ENCODE measurements at places on chromosomes 1 and 21.

- DNase-seq, result no peak
These were observed 157.6 kb upstream of the SOD1 start for GRCh38 chr21:31501926-31502325.

DNA sequence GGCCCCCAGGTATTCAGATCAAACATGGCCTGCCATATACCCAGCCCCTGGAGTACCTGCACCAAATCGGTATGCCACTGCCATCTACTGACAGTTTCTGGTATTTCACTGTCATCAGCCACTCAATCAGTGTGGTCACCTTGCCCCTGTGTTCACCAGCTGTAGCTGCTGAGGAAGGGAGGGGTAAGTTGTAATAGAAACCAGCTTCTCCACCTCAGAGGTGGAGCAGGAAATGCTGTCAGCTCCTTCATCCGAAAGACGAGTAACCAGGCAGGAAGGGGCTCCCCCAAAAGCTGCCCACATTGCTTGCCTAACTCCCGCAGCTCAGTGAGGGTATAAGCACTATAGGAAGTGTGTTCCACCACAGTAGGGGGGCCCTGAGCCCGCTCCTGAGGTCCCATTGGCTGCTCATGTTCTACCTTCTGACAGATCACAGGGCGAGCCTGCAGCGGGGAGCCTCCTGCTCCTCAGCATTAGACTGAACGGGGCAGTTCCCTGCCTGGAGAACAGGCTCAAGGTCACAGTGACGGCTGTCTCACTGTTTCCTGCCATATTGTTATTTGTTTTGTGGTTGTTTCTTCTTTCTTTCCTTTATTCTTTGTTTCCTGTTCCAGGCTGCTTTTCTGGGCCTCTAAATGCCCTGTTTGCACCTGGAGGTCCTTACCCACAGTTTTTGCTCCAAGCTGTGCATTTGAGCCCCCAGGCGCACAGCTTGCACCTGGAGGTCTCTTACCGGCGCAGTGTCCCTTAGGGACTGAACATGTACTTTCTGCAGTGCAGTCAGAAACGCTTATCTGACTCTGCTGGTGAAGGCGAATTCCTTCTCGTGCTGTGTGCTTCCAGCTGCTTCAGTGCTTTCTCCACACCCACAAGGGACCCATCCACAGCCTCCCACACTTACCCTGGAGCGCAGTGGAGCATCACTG, 1638.3 kb downstream of the MRPL39 start:
- peak; percentile 11 for DNase-seq

- DNase-seq, result no peak
These were observed 214.2 kb upstream of the DMRTA2 start for GRCh38 chr1:50637460-50637859.

- DNase-seq, result no peak
These were observed 85.6 kb downstream of the FAM78B start for GRCh38 chr1:166080967-166081870.

DNA sequence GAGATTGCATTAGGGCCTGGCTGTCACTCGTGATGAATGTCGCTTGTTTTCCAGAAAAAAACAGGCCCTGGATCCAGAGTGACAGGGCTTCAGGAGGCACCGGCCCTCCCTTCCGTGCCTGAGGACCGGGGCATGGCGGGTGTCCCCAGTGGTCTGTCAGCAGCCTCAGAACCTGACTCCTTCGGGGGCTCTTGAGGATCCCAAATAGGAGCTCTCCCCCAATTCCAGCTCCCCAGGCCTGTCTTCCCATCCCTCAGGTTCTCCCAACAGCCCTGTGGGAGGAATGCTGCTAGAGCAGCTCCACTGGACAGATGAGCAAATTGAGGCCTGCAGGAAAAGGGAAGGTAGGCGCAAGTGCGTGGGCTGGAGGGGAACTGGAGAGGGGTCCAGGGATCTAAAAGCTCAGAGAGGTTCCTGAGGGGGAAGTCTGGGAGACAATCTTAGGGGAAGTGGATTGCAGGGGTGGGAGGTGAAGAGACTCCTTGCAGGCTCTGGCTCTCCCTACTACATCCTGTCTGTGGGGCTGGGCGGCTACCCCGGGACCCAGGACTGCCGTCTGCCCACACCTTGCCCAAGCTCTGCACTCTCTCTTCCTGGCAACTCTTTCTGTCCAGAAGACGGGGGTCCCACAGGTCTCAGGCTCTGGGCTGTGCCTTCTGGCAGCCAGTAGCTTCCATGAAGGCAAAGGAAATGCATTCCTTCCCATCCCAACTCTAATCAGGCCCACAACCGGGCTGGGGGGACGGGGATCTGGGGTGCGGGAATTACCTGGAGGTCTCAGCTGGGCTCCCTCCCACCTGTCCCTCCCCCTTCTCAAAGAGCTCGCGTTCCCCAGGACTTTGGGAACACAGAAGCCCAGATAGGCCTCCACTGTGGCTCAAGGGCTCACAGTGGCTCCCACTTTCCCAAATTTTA, 105.7 kb upstream of the CASZ1 start:
- DNase-seq, result no peak

- DNase-seq, result no peak
These were observed 371.3 kb downstream of the VAV3 start for GRCh38 chr1:107593501-107594209.

- DNase-seq, result no peak
These were observed 5.7 kb upstream of the COL6A2 start for GRCh38 chr21:46092026-46092764.

GRCh38 chr21:42031241-42031640, 21.1 kb upstream of the ZBTB21 start:
- no peak for DNase-seq

DNA sequence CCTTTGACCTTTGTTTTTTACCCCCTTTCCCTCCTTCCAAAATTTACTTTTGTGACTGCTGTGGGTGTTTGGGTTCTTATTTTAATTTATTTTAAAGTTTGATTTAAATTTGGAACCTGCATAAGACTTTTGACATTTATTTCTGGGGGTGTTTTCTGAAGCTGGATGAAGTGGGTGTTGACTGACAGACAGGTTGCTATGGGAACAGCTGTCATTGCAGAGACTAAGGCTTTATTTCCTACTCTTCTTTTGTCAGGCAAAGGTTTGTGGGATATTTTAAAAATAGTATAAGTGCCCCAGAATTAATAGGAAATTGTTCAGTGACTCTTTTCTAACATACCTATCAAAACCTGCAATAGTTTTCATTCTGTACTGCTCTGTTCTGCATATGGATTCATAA, 290.8 kb upstream of the ESRRG start:
- no peak for DNase-seq

DNA sequence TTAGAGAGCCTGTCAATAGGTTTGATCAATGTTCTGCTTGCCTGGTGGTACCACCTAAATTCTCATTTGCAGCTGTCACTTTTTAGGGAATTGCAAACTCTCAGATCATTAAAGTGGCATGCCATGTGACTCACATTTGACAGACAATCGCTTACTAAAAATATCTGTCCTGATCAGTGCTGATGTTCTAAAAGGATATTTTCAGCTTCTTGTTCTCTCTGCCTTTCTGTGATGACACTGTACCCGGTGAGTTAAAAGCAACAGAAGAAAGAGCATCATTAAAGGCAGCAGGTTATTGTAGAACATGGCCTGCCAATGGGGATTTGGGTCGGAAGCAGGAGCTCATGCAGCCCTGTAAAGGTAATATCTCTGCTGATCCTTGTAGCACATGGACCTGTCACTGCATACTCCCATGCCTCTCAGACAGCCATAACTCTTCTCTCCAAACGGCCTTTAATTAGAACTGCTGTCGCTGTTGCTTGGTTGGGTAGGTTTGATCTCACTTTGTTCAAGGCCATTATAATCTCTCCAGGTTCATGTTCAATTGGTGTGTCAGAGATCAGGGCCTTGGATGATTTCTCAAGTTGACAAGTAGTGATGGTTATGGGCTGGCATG, 441.3 kb upstream of the DEPDC1 start:
- no peak for DNase-seq

DNA sequence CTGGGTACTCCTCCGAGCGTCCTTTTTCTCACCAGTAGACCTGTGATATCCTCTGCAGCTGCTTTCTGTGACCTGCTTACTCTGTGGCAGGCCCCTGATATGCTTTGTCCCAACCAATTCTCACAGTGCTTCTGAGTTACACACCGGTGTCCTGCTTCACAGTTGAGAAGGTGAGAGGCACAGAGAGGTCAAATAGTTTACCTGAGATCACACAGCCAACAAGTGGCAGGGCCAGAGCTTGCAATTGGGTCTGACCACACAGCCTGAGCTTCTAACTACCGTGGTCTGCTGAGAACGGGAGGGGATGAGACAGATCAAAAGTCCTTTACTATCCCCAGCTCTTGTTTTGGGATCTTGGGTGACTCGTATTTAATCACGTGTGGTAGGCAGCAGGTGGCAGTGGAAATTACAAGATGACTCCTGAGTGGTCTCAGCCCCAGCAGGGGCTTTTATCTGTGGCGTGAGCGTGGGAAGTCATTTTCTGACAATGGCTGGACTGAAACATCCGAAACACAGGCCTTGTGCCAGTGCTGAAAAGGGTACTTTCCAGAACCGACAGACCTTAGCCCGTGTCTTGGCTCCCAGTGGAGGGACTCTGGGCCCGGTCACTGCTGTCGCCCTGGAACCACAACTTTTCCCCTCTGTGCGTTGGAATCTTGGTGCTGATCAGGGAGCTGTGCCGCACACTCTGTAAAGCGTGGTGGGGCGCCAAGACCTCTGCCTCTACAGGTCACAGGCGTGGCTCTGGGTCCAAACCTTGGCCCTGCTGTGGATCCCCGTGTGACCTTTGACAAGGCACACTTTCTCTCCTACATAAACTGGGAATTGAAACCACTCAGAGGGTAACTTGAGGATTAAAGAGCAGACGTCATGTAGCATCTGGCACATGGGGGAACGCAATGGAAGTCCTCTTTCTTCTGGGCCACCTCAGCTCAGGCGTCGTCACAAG, 11.9 kb downstream of the THEMIS2 start:
- DNase-seq, result no peak
